Right hindlimb (tissue), 1 donor: ENCODE measurements at places on chromosomes 13 and 19.
A peak's percentile ranks its signal among the peaks of the same experiment; 100 is the strongest.

GRCh38 chr19:41991025-41991424 is 3.0 kb downstream of the ATP1A3 start:
- no peak for DNase-seq

DNA sequence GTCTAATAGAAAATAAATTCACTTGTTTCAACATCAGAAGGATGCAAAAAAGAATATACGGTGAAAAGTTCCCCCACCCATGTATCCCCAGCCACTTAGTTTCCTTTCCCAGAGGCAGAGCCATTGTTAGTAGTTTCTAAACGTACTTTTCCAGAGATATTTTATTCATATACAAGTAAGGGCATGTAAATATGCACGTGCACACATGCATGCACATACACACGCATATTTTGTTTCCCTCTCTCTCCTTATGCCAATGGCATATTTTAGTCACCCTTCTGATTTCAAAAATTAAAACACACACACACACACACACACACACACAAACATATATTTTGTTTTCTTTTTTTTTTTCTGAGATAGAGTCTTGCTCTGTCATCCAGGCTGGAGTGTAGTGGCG is 147.4 kb downstream of the PDS5B start:
- no peak for DNase-seq

GRCh38 chr19:46729696-46730095 is 12.8 kb upstream of the PRKD2 start:
- DNase-seq = no peak

- DNase-seq = no peak
Measured at GRCh38 chr13:48653472-48653939, at the start of gene CYSLTR2. Gene CYSLTR2 (plus strand): TSS chr13:48653929. CDS start chr13:48706818, 52,889 bp downstream.

- DNase-seq = no peak
Measured at GRCh38 chr13:23705583-23705982, 135.4 kb downstream of the TNFRSF19 start.

- no peak for DNase-seq
Measured at GRCh38 chr13:34431827-34432581, 510.1 kb upstream of the NBEA start.

DNA sequence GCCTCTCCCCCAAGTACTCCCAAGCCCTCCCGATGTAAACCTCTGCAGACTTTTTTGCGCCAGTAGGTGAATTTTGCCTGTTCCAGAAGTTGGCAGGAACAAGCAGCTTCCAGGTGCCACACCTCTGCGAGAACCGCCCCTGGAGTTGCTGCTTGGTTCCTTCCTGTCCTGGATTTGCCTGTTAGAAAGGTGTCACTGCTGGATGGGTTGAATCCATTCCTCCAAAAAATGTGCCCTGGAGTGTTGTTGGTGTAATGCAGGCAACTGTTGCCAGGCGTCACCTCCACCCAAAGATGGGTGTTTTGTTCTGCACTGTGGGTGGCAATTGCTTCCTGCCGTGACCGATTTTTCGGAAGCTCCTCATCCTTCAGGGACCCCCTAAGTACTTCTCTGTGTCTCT is 5.7 kb downstream of the PGPEP1 start:
- DNase-seq = no peak

- no peak for DNase-seq
Measured at GRCh38 chr19:38650911-38651584, 3.6 kb downstream of the ACTN4 start.

- DNase-seq = no peak
Measured at GRCh38 chr13:40605573-40605972, 60.9 kb downstream of the FOXO1 start.

GRCh38 chr13:80171096-80171495 is 169.8 kb downstream of the SPRY2 start:
- DNase-seq = no peak

- no peak for DNase-seq
Measured at GRCh38 chr19:38838986-38839761, 7.6 kb upstream of the ECH1 start.

DNA sequence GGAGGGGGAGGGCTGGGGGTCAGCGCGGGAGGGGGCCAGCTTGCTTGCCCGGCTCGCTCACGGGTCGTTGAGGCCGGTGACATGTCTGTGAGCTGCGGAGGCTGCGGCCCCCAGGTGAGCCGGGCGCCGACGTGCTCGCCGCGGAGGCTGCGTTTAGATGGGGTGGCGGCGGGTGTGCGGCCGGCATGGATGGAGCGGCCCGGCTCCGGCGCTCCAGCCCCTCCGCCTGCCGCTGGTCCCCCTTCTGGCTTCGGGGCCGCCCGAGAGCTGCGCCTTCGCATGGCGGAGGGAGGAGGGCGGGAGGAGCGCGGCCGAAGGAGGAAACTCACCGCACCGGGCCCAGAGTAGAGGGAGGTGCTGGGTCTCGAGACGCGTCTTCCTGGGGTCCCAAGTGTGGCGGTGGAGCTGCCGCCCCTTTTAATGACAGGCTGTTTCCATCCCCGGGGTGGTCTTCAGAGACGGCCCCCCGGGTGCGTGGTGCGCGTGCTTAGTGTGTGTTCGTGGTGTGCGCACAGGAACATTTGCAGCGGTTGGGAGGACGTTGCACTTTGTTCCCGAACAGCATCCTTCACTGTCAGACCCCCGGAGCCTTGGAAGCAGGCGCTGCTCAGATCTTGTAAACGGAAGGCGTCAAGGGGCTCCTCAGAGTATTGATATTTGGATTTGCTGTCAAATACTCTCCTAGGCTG is at the start of gene AKAP11:
TSS of gene AKAP11 (plus strand) at position 38 of the 689 bp plus-strand sequence. CDS start 14,197 bp downstream, outside the sequence.
- peak; percentile 78 for DNase-seq

DNA sequence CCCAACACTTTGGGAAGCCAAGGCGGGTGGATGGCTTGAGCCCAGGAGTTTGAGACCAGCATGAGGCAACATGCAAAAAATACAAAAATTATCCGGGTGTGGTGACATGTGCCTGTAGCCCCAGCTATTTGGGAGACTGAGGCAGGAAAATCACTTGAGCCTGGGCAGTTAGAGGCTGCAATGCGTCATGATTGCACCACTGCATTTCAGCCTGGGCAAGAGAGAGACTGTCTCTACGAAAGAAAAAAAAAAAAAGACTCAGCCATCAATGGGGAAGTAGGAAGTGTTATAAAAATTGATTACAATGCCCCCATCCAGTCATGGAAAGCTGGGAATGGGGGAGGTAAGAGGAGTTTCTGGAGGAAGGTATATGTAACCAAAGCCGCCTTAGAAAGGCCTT is 5.4 kb downstream of the TYK2 start:
- no peak for DNase-seq

DNA sequence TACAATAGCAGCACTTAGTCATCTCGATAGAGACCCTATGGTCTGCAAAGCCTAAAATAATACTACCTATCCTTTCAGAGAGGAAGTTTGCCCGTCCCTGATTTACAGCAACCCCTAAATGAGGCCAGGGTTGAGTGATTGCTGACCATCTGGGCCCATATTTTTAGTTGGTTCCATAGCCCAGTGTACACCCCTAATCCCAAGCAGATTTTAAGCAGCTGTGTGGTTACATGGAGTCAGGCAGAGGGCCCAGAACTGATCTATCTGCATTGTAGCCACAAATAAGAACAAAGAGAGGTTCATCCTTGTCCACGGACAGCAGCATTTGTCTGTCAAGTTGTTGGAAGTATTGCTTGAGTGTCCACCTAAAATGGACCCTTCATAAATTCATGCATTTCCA is 148.2 kb downstream of the DCT start:
- DNase-seq = no peak

- no peak for DNase-seq
Measured at GRCh38 chr13:31986676-31987470, 44.7 kb upstream of the FRY start.

DNA sequence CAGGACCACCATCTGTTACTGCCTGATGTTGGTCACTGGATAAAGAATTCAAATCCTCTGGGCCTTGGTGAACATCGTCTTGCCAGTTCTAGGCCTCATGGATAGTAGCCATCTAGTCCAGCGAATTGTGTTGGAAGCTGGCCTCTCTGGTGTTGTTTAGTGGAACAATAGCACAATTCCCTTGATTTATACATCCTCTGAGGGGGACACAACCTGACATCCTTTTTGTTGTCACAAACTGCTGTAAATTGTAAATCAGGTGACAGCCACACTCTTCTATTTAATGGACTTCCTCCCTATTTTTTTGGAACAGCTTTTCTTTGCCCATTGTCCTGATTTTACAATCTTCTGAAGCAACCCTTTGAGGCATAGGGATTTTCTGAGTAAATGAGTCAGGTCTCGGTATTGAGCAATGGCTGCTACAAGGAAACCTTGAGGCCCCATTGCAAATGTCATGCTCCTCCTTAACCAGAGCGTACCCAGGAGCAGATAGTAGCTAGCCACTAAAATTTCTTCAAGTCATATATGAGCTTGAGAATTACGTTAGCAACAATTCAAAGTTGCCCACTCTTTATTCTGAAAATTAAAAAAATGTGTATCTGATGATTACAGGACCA is 263.3 kb downstream of the COG6 start:
- no peak for DNase-seq

DNA sequence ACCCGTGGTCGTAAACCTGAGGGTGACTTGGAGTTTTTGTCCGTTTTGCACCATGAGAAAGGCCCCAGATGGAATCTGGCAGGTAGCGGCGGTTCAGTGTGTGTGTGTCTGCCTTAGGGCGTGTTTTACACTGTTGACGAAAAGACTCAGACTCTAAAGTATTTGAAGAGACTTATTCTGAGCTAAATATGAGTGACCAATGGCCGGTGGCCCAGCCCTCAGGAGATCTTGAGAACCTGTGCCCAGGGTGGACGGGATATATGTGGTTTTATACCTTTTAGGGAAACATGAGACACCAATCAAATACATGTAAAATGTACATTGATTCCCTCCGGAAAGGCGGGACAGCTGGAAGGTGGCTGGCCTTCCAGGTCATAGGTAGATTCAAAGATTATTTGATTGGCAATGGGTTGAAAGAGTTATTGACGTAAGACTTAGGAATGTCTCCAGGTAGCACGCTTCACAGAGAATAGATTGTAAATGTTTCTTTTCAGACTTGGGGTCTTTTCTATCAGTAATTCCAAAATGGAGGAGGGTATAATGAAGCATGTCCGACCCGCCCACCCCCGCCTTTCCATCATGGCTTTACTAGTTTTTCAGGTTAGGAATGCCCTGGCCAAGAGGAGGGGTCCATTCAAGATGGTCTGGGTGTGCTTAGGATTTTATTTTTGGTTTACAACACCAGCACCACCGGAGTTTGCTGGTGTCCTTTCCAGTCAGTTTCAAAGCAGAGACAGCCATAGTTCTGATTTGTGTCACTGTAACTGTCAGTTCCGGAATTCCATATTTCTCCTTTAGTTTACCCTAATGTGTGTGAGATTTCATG is 1.0 kb upstream of the ZNF529 start:
- DNase-seq = no peak

GRCh38 chr13:30835442-30835841 is 70.6 kb upstream of the MEDAG start:
- DNase-seq = no peak

- no peak for DNase-seq
Measured at GRCh38 chr13:35888457-35888883, 242.7 kb downstream of the DCLK1 start.

DNA sequence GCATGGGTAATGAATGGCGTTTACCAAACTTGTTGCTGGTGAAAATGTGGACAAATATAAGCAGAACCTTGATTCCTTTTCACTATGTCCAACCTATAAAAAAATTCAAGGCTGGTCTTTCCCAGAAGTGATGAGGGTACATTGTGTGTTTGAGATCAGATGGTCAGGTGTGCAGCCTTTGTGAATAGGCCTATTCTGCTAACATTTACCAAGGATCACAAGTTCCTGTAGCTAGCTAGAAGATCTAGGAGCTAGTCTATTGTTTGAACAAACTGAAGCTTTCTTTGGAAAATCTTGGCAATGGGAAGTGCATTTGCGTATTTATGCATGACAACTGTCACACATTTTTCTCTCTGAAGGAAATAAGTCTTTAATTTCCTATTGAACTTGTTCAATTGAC is 489.6 kb downstream of the KLF5 start:
- DNase-seq = no peak

- DNase-seq = no peak
Measured at GRCh38 chr13:28161370-28161769, 23.0 kb downstream of the PAN3 start.

- DNase-seq = no peak
Measured at GRCh38 chr13:99018418-99019180, 40.7 kb upstream of the DOCK9 start.

GRCh38 chr13:40494946-40495620 is 171.4 kb downstream of the FOXO1 start:
- DNase-seq = no peak

DNA sequence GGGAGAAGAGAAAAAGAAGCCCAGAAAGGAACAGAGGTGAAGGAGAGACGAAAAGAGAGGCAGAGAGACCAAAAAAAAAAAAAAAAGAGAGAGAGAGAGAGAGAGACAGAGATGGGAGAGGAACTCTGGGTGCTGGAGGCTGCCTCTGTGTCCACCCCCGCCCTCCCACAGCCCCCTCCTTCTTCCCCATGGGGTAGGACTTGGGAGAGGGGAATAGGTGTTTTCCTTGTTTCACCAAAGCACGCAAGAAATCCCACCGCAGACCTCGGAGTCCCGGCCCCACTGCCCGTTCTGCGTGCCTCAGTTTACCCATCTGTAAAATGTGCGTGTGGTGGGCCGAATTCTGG is 4.9 kb downstream of the ONECUT3 start:
- no peak for DNase-seq

DNA sequence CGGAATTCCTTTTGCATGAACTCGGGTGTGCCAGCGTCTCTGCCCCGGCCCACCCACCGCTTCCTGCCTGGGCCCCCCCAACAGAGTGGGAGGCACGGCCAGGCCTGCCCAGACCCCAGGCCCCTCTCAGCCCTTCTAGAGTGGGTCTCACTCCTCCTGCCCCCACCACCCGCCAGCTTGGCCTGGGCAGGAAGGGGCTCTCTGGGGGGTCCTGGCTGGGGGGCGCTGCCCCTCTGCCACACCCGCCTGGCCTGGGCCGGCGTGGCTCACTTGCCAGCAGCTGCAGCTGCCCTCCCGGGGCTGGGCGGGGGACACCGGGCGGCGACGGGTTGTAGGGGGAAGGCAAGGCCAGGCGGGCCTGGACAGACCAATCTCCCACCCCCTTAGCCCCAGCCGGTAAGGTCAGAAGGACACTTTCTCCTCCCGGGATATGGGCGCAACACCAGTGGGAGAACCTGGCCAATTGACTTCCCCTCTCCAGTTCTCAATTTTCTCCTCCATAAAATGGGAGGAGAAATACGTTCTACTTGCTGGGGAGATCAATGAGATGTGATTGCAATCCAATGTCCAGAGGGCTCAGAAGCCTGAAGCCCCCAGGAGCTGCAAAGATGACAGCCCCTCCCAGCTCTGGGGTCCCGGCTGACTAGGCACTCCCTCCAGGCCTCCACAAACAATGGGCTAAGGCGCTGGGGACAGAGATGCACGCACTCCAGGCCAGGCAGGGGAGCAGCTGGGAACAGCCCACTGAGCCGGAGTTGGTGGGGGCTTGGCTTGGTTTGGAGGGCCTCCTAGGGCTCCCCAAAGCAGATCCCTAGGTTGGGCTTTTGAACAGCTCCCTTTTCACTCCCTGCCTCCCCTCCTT is 2.4 kb downstream of the CRLF1 start:
- no peak for DNase-seq
